COLO829 (cell line): ENCODE measurements at places on chromosomes 2 and 18.

DNA sequence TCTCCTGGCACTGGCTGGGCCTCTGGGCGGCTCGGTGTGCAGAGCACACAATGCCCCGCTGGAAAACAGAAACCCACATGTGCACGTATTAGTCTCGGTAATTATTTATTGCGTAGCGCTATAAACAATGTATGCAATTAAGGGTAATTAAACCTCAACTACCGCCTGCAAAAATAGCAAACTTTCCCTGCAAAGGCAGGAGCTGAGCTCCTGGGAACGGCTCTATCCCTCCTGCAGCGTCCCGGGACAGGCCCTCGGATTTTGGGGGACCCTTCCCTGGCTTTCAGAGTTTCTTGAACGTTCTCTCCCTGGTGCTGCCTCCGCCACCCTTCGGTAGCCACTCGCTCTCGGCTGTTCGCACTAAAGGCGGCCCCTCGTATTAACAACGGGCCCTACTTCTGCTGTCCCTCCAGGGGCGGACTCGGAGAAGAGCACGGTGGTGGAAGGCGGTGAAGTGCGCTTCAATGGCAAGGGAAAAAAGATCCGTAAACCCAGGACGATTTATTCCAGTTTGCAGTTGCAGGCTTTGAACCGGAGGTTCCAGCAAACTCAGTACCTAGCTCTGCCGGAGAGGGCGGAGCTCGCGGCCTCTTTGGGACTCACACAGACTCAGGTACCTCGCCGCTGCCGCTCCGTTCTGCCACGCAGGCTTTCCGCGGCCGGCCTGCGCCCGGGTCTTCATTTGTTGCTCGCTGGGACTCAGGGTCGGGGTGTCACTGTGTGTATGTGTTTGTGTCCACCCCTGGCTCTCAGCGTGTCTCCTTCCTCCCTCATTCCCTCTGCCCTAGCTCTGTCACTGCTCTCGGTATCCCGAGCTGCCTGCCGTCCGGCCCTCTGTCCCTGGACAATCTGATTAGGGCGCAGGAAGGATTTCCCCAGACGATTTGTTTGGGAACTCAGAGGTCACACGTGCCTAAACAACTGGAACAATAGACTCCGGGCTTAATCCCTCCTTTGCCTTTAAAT, 1.2 kb downstream of the DLX1 start:
- no peak for DNase-seq

- DNase-seq = no peak
Observed at GRCh38 chr2:163906410-163906809, 170.6 kb upstream of the FIGN start.

DNA sequence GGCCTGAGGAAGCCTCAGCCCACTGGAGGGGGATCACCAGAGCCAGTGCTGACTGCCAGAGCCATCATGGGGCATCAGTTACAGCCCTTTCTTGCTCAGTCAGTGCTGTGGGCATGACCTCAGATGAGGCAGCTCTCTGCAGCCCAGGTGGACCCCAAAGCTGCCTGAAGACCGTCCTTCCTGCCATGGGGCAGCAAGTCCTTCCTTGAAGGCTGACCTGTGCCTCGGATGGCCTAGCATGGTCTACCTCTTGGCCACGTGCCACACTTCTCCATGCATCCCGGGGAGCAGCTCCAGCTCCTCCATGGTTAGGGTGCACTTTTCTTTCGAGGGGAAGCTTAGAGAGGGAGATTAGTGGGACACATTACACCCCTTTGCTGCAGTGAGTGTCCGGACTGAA, 233.4 kb downstream of the VAPA start:
- no peak for DNase-seq

GRCh38 chr18:58866773-58867150, 2.1 kb downstream of the ZNF532 start:
- DNase-seq = no peak

DNA sequence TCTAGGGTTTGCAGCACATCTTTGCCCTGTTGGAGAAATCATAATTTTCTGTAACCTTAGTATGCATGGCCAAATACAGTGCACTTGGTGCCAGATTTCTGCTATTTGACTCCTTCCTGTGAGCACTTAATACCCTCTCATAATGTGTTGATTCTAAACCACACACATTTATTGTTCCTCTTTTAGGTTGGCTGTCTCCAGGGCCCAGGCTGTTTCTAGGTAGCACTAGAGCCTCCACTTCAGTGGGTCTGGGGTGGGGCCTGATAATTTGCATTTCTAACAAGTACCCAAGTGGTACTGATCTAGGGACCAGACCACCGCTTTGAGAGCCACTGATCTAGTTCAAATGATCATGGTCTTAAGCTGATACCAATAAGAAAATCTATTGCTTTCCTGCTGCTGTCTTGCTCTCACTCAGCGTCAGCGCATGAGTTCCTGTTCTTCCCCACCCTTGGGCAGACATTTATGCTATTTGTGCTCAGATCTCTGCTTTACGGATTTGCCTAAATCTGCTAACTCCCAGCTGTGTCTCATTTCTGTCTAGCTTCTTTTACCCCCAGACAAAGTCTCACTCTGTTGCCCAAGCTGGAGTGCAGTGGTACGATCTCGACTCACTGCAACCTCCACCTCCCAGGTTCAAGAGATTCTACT, 7.4 kb downstream of the PTRHD1 start:
- no peak for DNase-seq

DNA sequence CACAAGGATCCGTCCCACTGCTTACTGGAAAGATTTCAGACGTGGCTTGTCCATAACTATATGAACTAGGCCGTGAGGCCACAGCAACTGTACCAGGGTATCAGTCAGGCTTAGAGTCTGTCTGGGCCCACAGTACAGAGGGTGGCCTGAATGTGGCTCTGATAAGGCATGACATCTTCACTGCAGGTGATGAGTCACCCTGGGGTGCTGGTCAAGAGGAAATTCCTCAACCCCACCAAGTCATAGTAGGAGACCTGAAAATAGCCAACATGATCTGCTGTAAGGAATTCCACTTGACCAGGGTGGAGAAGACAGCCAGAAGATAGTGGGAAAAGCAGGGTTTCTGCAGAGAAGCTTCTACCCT, 107.7 kb downstream of the INHBB start:
- no peak for DNase-seq

- no peak for DNase-seq
Observed at GRCh38 chr2:59540864-59541263, 1012.6 kb downstream of the BCL11A start.

GRCh38 chr2:95166065-95166763, 605 bp downstream of the ZNF2 start:
- peak; percentile 6 for DNase-seq

DNA sequence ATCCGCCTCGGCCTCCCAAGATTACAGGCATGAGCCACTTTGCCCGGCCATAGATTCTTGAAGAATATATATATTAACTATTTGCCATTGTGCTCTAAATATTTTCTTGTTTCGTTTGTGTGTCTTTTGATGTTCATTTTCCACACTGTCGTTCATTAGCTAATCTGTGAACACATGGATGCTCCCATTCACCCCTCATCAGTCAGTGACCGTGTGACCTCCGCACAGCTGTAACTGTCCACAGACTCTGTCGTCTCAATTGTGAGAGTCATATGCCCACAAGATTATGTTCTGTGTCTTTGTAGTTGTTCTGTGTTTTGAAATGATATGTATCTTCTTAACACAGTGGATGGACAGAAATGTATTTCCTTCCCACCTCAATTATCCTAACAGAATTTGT, 29.6 kb downstream of the RAMP1 start:
- DNase-seq = no peak

DNA sequence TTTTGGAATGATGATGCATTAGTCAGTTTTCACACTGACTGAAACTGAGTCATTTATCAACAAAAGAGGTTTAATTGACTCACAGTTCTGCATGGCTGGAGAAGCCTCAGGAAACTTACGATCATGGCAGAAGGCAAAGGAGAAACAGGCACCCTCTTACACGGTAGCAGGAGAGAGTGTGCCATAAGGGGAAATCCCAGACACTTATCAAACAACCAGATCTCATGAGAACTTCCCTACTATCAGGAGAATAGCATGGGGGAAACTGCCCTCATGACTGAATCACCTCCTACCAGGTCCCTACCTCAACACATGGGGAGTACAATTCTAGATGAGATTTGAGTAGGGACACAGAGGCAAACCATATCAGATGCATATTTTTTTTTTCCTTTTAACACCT, 504.5 kb upstream of the VRK2 start:
- no peak for DNase-seq

- no peak for DNase-seq
Observed at GRCh38 chr2:160825433-160825832, 331.8 kb upstream of the RBMS1 start.
